ENCODE measurements at places on chromosomes 3 and 15. TPM values are rescaled to one million over a fixed set of nuclear protein-coding genes. Genes with fewer than 3 reads are reported as not detected.

- DNase-seq: peak; percentile 99
These were observed 15.4 kb downstream of the TPRA1 start for GRCh38 chr3:127574880-127575878.

- DNase-seq: no peak
These were observed 75.0 kb downstream of the MEGF11 start for GRCh38 chr15:66178531-66178910.

DNA sequence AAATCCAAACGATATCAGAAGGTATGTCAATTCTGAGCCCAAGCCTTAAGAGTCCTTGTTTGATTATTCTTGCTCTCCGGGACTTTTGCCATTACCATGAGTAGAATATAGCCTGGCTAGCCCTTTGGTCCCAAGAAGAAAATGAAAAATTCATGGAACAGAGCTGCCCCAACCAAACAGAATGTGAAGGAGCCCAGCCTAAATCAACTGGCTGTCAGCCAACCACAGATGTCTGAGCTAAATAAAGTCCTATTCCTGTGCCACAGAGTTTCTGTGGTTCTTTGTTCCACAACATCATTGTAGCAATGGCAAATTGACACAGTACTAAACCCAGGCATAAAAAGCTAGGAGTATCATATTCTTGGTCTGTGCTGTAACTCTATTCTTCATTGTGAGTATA lies 185.2 kb downstream of the CPNE4 start:
- no peak for DNase-seq

Gene TPRG1
- 6.5 TPM for total RNA-seq

GRCh38 chr15:70241561-70242320 lies 144.0 kb upstream of the TLE3 start:
- DNase-seq: peak; percentile 50

GRCh38 chr15:67955252-67955651 lies 98.9 kb upstream of the PIAS1 start:
- no peak for DNase-seq

- no peak for DNase-seq
These were observed 87.2 kb upstream of the TPRG1 start for GRCh38 chr3:189084620-189085019.

- no peak for DNase-seq
These were observed 44.2 kb downstream of the APBA2 start for GRCh38 chr15:28930011-28930410.

Gene GOLGA8S
- total RNA-seq: under 0.01 TPM

Gene PLSCR5
- not detected for total RNA-seq

- DNase-seq: peak; percentile 100
These were observed at the start of gene CYFIP1 for GRCh38 chr15:22980189-22981050. CYFIP1 (minus strand) TSS chr15:22980368; CDS start chr15:22947285, 33,083 bp downstream.

Gene CACNA2D2
- total RNA-seq: not detected

Gene HES1
- 4.4 TPM for total RNA-seq

Gene CHL1
- 3.6 TPM for total RNA-seq

DNA sequence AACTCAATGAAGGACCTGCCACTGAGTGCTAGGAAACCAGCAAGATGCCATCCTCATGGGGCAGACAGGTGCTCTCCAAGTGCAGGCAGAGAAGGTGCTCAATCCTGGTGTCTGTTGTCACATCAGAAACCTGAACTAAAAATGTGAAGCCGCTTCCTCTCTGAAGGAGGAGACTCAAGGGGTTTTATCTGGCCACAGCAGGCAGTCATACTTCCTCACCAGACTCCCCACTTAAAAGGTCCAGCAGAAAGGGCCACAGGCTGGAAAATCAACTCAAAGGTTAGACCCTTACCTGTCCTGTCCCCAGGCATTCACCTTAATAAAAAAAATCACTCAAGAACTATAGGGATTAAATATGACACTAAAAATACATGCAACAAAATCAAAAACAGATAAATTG lies 4.8 kb downstream of the CCDC12 start:
- DNase-seq: peak; percentile 37

Gene CHRNA5
- total RNA-seq: 0.36 TPM

Gene SPESP1
- total RNA-seq: 2.9 TPM

DNA sequence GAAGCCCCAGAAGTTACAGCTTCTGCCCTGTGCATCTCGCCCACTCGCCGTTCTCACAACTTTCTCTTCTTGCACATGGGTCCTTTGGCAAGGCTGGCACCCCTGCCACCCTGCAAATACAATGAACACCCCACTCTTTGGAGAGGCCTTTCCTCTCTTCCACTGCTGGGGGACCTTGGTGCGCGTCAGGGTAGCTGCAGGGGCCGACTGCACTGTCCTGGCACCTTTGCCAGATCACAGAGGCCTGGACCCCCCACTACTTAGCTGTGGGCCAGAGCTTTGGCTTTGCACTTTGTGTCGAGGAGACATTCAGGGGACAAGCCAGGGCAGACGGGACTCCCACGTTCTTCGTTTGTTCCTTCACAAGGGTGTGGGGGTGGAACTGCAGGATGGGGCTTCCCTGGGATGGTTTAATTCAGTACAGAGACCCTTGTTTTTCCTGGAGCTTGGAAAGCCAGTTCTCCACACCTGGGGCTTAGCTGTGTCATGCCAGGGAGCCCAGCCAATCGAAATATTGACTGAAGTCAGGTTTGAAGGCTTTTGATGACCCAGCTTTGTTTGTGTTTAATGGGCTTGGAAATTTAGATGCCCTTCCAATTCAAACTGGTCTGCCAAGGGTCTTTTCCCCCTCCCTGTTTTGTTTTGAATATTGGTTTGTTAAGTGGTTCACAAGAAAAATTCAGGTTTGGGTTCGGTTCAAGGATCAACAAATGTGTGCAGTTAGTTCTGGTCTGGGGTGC lies 256.1 kb upstream of the TLE3 start:
- DNase-seq: no peak

Gene FILIP1L
- total RNA-seq: 5.9 TPM

- no peak for DNase-seq
These were observed 41.0 kb downstream of the ANXA2 start for GRCh38 chr15:60356832-60357231.

GRCh38 chr15:69502470-69503045 lies 49.9 kb downstream of the RPLP1 start:
- DNase-seq: no peak

GRCh38 chr3:41462103-41462691 lies 262.9 kb downstream of the CTNNB1 start:
- no peak for DNase-seq

DNA sequence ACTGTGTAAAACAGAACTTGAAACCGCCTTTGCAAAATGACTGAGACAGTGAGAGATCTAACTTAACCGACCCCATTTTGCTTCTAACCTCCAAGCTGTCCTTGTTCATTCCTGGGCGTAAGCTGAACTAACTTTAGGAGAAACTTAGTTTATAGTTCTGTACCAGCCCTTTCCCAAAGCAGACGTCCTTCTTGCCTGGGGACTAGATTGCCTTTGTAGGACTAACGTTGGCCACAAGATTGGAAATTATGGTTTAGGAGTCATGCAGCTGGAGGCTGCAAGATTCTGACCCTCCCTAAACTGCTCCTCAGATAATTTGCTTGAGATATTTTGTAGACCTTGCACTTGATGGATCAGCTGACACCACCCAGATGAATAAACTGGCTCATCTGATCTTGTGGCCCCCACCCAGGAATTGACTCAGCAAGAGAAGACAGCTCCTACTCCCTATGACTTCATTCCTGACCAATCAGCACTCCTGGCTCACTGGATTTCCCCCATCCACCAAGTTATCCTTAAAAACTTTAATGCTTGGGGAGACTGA lies 219.9 kb upstream of the PROK2 start:
- DNase-seq: peak; percentile 55

Gene TMEM42
- 18.1 TPM for total RNA-seq

DNA sequence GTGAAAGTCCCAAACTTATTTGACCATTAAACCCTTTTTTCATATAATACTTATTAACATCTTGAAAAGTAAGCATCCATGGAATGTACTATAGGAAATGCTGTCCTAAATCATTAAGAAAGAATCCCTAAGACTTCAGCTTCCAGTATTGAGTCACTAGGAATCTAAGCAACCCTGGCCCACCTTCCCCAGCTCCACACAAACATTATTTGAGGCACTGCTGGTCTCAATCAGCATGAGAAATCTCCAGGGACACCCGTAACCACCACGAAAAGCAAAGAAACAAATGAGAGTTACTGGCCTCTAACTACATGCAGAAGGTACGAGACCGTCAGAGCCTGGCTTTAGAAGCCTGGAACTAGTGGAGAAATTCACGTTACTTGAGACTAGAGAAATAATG lies 68.2 kb downstream of the POLQ start:
- DNase-seq: no peak

- no peak for DNase-seq
These were observed 19.9 kb downstream of the ABHD5 start for GRCh38 chr3:43710607-43711006.

Gene CDHR4
- total RNA-seq: not detected

Gene SNX33
- 39.8 TPM for total RNA-seq
